ENCODE measurements at places on chromosomes 11 and 22.

DNA sequence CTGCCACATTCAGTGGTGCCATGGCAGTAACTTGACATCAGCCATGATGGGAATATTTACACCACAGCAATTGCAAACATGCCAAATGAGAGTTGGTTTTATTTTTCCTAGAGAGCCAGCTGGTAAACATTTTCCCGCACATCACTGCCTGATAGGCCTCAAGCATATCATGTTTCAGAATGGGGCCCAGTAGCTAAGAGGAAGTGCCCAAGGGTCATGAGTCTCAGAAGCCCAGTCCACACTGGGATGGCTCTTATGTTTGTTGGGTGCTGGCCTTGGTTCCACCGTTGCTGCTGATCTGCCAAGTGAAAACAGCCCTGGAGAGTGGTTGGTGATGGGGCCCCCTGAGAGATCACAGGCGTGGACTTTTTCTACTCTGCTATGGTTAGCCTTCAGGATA is 64.3 kb upstream of the NAV2 start:
- no peak for DNase-seq

GRCh38 chr11:103968685-103969084 is 67.8 kb upstream of the DDI1 start:
- no peak for DNase-seq

GRCh38 chr11:81421251-81421860 is 1312.3 kb downstream of the FAM181B start:
- DNase-seq, result no peak

GRCh38 chr11:40281052-40281580 is 1178.3 kb downstream of the LRRC4C start:
- no peak for DNase-seq

- DNase-seq, result no peak
Observed at GRCh38 chr11:132914600-132914999, 617.7 kb downstream of the OPCML start.

DNA sequence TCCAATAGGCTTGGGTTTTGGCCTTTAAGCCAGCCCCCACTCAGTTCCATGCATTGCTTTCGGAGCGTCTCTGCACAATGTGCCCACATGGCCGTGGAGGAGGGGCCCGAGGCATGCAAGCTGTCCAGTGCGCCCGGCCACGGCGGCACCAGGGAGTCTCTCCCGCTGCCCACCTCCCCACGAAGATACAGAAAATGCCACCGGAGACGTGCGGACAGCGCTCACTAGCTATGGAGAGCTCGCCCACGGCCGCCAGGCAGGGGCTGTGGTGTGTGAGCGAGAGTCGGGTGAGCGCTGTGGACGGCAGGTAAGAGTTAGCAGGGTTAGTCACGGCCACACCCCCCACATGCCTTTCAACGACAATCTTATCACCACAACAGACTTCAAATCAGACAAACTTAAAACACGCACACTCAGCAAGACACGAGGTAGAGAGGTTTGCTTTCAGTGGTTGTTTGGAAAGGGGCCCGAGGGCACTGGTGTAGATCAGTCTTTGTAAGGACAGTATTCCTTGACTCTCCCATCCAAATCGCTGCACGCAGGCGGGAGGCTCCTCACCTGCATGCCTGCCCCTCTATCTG is 18.7 kb upstream of the BID start:
- DNase-seq, result no peak

GRCh38 chr11:75663808-75664207 is 5.0 kb downstream of the MAP6 start:
- no peak for DNase-seq

GRCh38 chr11:69051381-69052342 is 2.9 kb downstream of the TPCN2 start:
- no peak for DNase-seq

DNA sequence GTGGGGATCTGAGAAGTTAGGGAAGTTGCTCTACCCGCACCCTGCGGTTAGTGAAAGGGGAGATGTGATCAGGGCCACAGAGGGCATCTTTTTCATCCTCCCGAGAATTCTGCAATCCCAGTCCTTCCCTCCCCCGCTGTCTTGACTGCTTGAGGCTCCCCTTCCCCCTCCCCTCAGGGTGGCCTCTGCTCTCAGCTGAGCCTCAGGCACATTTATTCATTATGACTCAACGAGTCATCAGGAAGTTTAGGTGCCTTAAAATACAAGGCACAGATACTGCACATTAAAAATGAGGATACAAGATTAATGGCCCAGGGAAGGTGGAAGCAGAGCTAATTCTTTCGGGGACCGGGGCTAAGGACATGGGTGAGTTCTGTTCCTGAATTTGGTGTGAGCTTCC is 104.0 kb downstream of the CACNA1I start:
- no peak for DNase-seq

- DNase-seq, result no peak
Observed at GRCh38 chr11:120807414-120808150, 216.3 kb upstream of the TBCEL start.

DNA sequence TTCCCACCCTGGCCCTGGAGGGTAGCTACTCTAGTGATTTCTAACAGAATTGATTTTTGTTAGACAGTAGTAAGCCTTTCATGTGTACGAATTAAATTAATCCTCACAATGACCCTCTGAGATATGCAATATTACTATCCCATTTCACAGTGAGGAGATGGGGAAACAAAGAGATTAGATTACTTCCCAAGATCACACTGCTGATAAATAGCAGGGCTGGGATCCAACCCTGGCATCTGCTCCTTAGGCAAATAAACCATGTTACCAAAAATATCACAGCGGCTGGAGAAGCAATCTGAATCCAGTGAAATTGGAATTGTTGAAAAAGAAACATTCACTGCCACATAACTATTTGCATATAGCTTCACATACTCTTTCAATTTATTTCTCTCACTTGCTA is 12.8 kb upstream of the CAVIN3 start:
- DNase-seq, result no peak

GRCh38 chr11:45104006-45104789 is 42.2 kb upstream of the PRDM11 start:
- DNase-seq, result no peak

GRCh38 chr22:47225080-47225930 is 462.9 kb downstream of the TBC1D22A start:
- DNase-seq, result no peak

GRCh38 chr11:10551290-10551592 is 10.3 kb upstream of the RNF141 start:
- no peak for DNase-seq

- DNase-seq, result no peak
Observed at GRCh38 chr11:101277036-101277435, 147.4 kb upstream of the PGR start.

- DNase-seq, result no peak
Observed at GRCh38 chr22:48980409-48980808, 847.3 kb downstream of the BRD1 start.

GRCh38 chr11:125874556-125875124 is 12.8 kb upstream of the HYLS1 start:
- no peak for DNase-seq

GRCh38 chr11:10943968-10944367 is 86.1 kb upstream of the ZBED5 start:
- DNase-seq, result no peak

DNA sequence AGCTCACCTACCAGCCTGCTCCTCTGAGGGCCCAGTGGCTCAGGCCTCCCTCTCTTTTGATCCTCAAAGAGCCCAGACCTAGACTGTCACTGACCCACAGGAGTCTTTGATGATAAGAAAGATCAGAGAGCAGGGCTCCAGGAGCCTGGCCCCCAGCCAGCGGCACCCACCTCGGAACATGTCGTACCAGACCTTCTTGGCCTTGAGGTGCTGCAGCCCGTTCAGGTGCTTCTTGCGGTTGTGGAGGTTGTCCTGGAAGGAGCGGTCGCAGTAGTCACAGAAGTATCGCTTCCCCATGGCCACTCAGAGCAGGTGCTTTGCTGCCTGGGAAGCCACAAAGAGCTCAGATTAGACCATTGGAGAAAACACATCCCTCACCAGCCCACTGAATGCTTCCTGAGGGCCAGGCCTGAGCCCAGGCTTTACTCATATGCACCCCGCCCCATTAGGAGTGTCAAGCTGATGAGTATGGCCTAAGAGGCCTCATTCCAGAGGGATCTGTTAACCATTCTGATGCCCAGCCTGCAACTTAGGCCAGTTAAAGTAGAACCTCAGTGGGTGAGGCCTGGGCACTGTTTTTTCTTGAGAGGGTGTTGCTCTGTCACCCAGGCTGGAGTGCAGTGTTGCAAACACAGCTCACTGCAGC is 18.4 kb downstream of the ZMAT5 start:
- DNase-seq, result no peak

DNA sequence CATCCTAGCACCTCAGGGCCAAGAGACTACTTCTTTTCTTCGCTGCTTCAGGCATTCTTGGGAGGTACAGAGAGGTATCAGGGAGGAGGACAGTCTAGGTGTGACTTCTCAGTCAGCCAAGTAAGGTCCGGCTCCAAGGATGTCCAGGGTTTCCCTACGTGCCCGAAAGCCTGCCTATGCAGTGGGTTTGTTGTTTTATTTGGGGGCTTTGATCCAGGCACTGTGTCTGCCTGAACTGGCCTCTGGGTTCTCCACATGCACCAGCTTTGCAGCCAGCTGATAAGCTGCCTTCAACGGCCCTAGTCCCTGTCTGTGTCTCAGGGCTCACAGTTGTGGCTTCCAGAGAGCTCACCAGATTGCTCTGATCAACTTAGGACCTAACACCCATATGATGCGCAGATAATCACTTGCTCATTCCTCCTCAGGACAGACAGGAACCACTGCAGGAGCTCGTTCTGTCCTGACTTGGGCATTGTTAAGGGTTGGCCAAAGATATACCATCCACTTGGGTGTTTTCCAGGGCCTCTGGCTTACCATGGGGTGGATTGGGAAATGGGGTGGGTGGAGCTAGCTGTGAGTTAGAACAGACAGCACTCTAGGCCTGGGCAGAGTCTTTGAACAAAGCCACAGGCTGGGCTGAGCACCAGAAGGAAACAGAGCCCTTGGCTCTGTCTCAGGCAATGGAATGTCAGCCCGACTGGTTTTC is 45.5 kb upstream of the CRYBB3 start:
- DNase-seq, result no peak

DNA sequence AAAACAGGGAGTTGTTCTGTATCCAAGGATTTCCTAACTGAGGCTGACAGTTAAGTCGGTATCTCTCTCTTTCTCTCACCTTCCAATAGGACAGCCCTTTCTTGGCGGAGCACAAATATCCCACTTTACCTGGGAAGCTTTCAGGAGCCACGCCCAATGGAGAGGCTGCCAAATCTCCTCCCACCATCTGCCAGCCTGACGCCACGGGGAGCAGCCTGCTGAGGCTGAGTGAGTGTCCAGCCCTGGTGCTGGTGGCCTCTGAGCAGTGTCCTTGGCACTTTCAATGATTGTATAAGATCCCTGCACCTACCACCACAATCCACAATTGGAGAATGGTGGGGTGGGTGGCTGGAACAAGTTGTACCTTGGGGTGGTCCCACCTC is 33.7 kb downstream of the CYB5R2 start:
- DNase-seq, result no peak

GRCh38 chr11:65538232-65538914 is 13.5 kb downstream of the SCYL1 start:
- no peak for DNase-seq

DNA sequence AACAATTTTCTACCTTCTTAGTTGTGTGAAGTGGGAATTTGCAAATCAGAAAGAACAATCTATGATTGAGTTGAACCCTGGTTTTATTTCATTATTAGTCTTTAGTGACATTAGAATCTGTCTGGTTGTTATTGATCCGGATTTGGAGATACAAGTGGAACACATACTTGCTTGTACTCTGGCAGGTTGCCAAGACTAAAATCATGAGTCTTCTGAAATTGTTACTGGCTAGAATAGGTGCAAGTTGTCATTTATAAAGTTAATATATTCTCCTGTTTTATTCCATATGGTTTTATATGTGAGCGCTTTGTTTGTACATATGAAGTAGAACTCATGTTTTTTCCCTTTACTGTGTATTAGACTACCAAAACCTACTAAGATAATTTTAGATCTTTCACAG is 23.0 kb downstream of the CCDC15 start:
- DNase-seq, result no peak

DNA sequence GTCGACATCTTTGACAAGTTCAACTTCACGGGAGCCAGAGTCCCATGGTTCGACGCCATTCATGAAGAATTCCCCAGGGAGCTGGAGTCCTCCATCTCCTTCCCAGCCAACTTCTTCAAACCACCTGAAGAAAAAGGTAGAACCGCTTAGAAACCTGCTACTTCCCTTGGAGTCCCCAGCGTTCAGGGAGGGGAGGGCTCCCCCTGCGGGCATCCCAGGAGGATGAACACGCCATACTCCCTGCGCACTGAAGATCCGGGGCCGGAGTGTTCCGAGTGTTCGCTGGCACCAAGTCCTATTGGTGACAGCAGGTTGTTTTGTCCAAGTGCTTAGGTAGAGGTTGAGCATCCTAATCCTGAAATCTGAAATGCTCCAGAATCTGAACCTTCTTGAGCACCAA is 51.7 kb upstream of the PRODH start:
- DNase-seq, result no peak

DNA sequence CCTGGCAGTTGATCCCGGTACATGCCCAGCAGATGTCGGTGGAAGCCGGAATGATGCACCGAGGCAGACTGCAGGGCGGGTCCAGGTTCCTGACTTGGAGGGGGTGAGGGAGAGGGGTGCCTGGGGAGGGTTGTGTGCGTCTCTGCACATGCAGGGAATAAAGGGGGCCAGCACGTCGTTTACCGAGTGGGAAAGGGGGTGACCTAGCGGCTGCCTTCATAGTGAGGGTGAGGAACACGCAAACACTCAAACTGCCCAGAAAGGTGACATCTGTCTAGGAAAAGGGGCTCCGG is 801.7 kb downstream of the TBC1D22A start:
- no peak for DNase-seq

GRCh38 chr11:112280268-112281126 is 19.8 kb upstream of the PLET1 start:
- peak; percentile 45 for DNase-seq

DNA sequence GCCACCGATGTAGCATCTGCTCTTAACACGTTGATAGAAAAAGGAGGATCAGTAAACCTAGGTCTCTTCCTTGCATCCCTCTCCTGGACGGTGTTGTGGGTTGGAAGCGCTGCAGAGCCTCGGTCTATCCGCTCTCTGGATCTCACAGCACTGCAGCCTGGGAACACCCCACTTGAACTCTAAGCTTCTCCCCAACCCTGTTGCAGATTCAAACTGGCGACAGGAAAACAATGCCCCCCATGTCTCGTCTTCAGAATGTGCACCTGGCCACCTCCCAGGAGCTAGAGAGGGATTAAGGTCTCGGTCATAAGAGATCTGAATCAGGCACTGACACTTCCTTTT is 454 bp downstream of the TMEM218 start:
- no peak for DNase-seq

Measured in activated gamma-delta T cell treated with anti-CD3 and anti-CD28 coated beads, Interleukin-2, amount 50 U/mL, for 16 hours (primary cell).